ENCODE measurements at places on chromosomes 3 and 15.
A peak's percentile ranks its signal among the peaks of the same experiment; 100 is the strongest.

DNA sequence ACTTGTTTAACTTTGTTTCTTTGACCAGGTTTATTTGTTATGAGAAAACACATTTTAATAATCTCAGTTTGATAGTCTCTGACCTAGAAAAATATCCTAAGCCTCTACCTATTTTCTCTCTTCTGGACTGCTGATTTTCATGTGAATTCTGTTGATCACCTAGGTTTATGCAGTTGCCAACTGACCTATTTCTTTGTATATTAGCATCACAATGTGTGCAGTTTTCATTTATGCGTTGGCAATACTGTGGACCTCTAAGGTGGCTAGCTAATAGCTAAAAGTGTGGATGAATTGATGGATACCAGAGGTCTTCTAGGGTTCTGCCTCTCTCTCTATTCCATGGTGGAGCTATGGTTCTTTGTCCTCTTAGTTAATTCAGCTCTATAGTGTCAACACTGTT is 72.1 kb downstream of the LRRC49 start:
- DNase-seq = no peak

DNA sequence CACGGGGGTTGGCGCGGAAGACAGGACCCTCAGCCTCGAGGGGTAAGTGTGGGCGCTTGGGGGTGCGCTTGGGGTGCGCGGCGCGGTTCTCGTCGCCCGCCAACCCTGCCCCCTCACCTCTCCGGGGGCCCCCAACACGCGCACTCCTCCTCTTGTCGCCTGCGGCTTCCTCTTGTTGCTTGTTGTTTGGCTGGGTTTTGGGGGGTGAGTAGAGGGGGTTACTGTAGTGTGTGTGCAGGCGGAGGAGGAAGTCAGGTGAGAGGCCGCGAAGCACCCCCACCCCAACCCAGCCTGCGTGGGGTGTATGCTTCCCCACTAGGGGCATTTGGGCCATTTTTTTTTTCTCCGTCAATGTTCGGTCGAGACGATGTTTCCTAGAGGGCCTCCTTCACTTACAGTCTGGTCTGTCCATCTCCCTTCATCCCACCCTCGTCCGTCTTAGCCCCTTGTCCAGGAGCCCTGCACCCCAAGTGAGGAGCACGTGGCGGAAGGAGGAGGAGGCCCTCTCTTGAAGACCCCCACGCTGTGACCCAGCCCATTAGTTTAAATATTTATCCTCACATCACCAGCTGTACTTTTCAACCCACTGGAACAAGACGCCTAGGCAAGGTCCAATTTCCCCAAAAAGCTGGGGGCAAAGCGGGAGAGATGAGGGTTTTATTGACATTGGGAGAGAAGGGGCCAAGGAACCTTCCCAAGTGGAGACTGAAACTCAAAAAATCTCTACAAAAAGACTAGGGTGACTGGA is 20.4 kb upstream of the SATB1 start:
- DNase-seq = no peak

- no peak for DNase-seq
Observed at GRCh38 chr3:188792793-188793192, 379.0 kb upstream of the TPRG1 start.

DNA sequence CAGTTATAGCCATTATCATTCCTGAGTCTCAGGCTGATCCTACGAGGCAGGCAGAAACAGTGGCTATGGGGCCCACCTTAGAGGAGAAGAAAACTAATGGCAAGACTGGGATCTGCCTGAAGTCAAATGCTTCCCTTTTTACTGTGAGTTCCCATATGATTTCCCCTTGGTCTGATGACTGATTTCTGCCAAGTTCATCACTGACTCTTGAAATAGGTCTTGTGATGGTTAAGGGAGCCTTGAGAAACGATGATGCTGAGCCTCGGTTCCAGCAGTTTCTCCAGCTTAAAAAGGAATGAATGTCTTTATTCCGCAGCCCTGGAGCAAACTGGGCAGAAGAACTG is 29.4 kb upstream of the LDHAL6B start:
- no peak for DNase-seq

DNA sequence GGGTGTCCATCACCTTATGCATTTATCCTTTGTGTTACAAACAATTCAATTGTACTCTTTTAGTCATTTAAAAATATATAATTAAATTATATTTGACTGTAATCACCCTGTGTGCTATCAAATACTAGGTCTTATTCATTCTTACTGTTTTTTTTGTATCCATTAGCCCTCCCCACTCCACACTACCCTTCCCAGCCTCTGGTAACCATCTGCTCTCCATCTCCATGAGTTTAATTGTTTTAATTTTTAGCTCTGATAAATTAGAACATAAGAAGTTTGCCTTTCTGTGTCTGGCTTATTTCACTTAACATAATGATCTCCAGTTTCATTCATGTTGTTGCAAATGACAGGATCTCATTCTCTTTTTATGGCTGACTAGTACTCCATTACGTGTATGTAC is 16.8 kb downstream of the C3orf20 start:
- DNase-seq = no peak

GRCh38 chr15:101613130-101614000 is 38.8 kb downstream of the TM2D3 start:
- DNase-seq = peak; percentile 49
